ENCODE measurements at places on chromosomes 16 and 17.

DNA sequence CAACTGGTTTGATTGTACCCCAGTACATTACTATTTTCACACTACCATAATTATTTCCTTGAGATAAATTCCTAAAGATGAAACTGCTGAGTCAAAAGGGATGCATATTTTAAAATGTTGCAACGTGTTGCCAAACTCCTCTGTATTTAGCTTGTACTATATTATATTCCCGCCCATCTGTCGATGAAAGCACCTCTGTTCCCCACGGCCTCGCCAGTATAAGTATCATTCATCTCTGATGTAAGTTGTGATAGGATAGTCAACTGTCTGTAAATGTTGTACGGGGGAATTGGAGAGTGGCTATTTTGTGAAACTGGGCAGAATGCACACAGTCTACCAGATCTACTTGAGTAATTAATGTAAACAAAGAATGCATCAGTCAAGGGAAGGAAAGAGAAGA lies 47.7 kb upstream of the TNRC6A start:
- no peak for DNase-seq

GRCh38 chr17:82113941-82114340 lies 15.9 kb upstream of the FASN start:
- no peak for DNase-seq

DNA sequence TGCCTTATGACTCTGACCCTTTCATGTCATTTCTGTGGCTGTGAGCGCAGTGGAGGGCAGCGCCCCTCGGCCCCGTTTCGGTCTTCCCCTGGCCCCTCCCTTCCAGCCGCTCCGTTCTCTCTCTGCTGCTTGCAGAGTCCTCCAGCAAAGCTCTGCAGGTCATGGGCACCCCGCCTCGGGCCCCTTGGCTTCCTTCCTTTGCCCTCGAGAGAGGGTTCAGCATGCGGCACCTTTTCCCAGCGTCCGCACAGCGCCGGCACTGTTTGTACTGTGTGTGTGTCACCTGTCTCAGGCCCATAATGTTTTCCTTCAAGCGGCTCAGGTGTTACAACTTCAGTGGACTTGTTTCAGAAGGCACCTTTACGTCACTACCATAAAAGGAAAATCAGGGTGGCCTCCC lies 98.5 kb downstream of the RAP1GAP2 start:
- no peak for DNase-seq

GRCh38 chr16:31471241-31471874 lies 594 bp upstream of the TGFB1I1 start:
- no peak for DNase-seq

Data from NCI-H2081 treated with DMSO at 0.1 percent for 48 hours (cell line).